ENCODE measurements at places on chromosomes 13 and 19. TPM values are rescaled to one million over a fixed set of nuclear protein-coding genes. Genes with fewer than 3 reads are reported as not detected.

The F10 gene
- not detected for total RNA-seq

The EPSTI1 gene
- 135 TPM for total RNA-seq

DNA sequence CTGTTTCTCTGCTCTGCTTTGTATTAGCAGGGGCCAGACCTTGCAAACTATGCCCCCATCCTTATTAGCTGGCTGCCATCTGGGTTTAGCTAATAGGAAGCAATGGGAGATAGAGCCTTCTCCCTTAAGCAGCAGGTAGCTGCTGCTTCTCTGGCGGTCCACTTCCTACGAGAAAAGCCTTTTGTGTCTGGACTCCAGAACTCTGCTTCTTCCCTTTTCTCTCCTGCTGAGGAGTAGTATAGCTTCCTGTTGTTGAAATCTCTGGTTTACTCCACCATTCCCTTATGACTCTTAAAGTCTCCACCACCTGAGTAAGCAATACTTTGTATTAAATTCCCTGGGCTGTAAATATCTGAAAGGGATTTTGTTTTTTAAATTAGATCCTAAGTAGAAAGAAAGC lies 147.1 kb downstream of the DNAJC15 start:
- no peak overlapping the region for H3K4me3 ChIP-seq
- no peak overlapping the region for H3K27ac ChIP-seq
- H3K4me1 ChIP-seq: no peaks in the 10 kb centered on the region
- DNase-seq: no peak
- peaks cover 2% of the 10 kb centered on the region for H3K27me3 ChIP-seq

GRCh38 chr19:29671393-29672160 lies 6.3 kb downstream of the PLEKHF1 start:
- peaks cover 84% of the 10 kb centered on the region for H3K36me3 ChIP-seq
- peaks cover 93% of the 10 kb centered on the region for H3K4me1 ChIP-seq
- H3K27ac ChIP-seq: peak overlapping the region; percentile 97

- no peak overlapping the region for H3K27ac ChIP-seq
- peaks cover 57% of the 10 kb centered on the region for H3K36me3 ChIP-seq
- H3K4me3 ChIP-seq: no peak overlapping the region
- H3K4me1 ChIP-seq: peaks cover 3% of the 10 kb centered on the region
- DNase-seq: no peak
Observed at GRCh38 chr13:60492187-60492586, 95.2 kb downstream of the TDRD3 start.

GRCh38 chr13:40874138-40874779 lies 84.8 kb downstream of the SLC25A15 start:
- no peak for DNase-seq
- H3K27ac ChIP-seq: no peak overlapping the region

DNA sequence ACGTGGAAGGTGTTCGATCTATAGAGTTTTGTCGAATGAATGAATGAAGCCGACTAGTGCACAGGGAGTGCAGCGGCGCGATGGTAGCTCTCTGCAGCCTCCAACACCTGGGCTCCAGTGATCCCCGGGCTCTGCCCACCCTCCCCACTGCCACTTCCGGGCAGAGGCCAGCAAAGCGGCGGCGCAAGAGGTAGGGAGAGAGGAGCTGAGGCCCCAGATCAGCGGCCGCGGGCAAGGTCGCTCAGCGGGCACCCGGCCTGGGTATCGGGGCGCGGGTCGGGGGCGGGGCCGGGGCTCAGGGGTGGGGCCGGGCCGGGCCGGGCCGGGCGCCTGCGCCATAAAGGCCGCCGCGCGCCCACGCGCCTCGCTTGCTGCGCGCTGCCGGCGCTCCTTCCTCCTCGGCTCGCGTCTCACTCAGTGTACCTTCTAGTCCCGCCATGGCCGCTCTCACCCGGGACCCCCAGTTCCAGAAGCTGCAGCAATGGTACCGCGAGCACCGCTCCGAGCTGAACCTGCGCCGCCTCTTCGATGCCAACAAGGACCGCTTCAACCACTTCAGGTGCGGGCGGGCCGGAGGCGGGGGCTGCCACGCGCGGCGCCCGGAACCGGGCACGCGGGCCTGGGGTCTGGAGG lies at the start of gene GPI:
Gene GPI, plus strand, starts transcription at position 367 of the 633 bp plus-strand sequence. Its CDS starts 71 bp downstream, at position 438.
- peaks cover 67% of the 10 kb centered on the region for H3K4me1 ChIP-seq
- H3K36me3 ChIP-seq: peaks cover 46% of the 10 kb centered on the region
- DNase-seq: peak; percentile 74
- H3K27ac ChIP-seq: peak within 1 kb of the TSS; percentile 88
- H3K27me3 ChIP-seq: no peaks in the 10 kb centered on the region

GRCh38 chr19:1882786-1883692 lies 2.3 kb downstream of the ABHD17A start:
- peaks cover 41% of the 10 kb centered on the region for H3K4me1 ChIP-seq
- peak overlapping the region; percentile 97 for H3K27ac ChIP-seq
- H3K27me3 ChIP-seq: no peaks in the 10 kb centered on the region
- no peak for DNase-seq

- H3K4me1 ChIP-seq: peaks cover 49% of the 10 kb centered on the region
- H3K27ac ChIP-seq: peak within 1 kb of the TSS; percentile 99
- H3K36me3 ChIP-seq: peaks cover 60% of the 10 kb centered on the region
- peak; percentile 99 for DNase-seq
Observed at GRCh38 chr13:45341034-45341798, at the start of gene TPT1. TSS of gene TPT1 (minus strand) at chr13:45341183. CDS start at chr13:45341069, 114 bp downstream.

- H3K4me1 ChIP-seq: peaks cover 11% of the 10 kb centered on the region
- H3K36me3 ChIP-seq: no peaks in the 10 kb centered on the region
- no peak overlapping the region for H3K4me3 ChIP-seq
- no peak overlapping the region for H3K27ac ChIP-seq
Observed at GRCh38 chr19:49398931-49399330, 10.9 kb downstream of the KASH5 start.

DNA sequence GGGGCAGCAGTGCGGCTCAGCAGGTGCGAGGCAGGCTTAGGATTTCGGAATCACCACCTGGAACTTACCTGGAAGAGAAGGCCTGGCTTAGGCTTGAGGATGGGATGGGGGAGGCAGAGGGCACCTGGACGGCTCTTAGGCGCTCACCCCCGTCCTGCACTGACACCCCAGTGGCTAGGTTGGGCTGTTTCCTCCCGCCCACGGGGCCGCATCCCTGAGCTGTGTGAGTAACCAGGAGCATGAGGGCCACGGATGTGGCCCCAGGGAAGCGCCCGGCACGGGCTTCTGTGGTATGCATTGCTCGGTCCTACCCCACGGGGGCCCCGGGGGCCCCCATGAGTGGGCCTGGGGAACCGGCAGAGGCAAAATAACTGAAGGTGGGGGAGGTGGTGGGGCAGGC lies 2.4 kb upstream of the NKPD1 start:
- peaks cover 3% of the 10 kb centered on the region for H3K27me3 ChIP-seq
- no peak overlapping the region for H3K27ac ChIP-seq
- no peaks in the 10 kb centered on the region for H3K36me3 ChIP-seq

- H3K4me1 ChIP-seq: no peaks in the 10 kb centered on the region
- DNase-seq: no peak
- H3K36me3 ChIP-seq: no peaks in the 10 kb centered on the region
Observed at GRCh38 chr13:105333416-105333815, 1202.0 kb downstream of the EFNB2 start.
